ENCODE measurements at places on chromosomes 3 and 15.

- no peak for DNase-seq
Observed at GRCh38 chr15:97082830-97083229, 752.3 kb downstream of the NR2F2 start.

DNA sequence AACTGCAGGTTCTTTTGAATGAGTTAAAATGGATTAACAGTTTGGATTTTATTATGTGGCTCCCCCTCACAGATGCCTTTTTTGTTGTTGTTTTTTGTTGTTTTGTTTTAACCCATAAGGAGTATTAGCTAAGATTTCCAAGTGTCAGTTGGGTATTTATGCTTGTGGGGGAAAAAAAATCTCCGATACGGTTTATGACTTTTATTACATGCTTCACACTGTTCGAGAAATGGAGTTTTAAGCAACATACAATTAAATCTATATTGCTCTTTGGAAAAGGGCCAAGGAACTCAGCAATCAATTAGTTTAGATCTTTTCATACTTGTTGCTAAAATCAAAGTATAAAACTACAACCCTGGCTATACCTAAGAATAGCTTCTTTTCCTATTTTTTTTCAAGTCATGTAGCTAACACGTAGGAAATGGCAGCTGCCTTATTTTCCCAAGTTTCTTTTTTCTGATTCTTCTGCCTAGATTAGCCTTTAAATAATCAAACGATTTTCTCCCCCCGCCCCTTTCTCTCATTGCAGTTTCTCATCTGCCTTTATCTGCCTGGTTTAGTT, 16.0 kb downstream of the NR2F2 start:
- DNase-seq = no peak

GRCh38 chr15:74235962-74236361, at the start of gene CCDC33:
Gene CCDC33 (plus strand): TSS chr15:74236326. CDS start chr15:74236720, 394 bp downstream.
- DNase-seq = no peak

GRCh38 chr3:131324923-131325322, 56.7 kb upstream of the NUDT16 start:
- DNase-seq = no peak

DNA sequence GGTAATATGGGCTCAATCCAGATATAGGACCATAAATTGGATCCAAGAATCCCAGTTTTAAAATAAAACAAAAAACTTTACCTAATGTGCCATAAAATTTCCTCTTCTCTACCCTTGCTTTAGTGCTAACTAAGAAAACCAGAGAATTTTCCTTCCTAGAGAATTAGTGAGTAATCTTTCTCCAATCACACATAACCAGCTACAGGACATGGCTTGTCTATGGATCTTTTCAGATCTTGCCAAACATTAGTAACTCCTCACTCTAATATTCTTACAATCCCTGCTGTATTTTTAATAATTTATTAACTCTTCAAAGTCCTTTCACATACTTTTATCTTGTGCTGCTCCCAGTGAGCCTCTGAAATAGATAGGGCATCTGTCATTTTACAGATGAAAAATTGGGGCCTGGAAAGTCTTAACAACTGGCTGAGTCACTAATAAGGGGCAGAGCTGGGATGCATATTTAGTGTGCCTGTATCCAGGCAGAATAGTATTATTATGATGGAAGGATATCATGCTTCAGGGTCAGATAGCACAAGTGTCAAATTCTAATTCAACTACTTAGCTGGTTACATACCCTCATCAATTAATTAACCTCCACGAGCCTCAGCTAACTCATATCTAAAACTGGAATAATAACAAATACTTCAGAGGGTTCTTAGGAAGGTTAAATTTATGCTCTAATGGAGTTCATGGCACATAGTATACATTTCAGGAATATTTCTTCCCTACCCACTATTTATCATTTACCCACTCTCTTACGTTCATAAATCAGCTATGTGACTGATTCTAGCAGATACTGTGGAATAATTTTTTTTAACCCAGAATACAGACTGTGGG, 5.6 kb downstream of the ZBED2 start:
- DNase-seq = no peak

- DNase-seq = no peak
Observed at GRCh38 chr15:48761393-48762158, 49.3 kb downstream of the CEP152 start.

- DNase-seq = no peak
Observed at GRCh38 chr3:25587526-25587925, 77.2 kb downstream of the TOP2B start.

- no peak for DNase-seq
Observed at GRCh38 chr3:128273109-128273840, 120.0 kb downstream of the EEFSEC start.
